ENCODE measurements at places on chromosomes 4 and X.

- DNase-seq, result no peak
These were observed 29.0 kb upstream of the PSAPL1 start for GRCh38 chr4:7463566-7464258.

DNA sequence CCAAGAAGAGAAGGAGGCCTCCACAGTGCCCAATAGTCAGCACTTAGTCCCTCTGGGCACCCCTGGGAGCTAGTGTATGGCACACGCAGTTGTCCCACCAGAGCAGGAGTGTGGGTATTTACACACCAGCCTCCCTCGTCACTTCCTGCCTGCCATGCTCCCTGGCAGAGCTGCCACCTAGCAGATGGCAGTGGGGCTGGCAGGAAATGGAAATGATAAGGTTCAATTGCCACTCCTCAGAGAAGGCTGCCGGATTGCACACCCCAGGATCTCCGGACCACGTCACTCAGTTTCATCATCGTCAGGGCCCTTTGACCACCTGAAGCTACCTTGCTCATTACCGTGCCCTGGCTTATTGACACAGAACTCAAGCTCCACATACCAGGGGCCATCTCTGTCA lies 173.3 kb upstream of the PSAPL1 start:
- DNase-seq, result no peak

- no peak for DNase-seq
These were observed 113.0 kb upstream of the EDNRA start for GRCh38 chr4:147367891-147368290.

- peak; percentile 67 for DNase-seq
These were observed 12.8 kb downstream of the AIMP1 start for GRCh38 chr4:106329041-106329618.

DNA sequence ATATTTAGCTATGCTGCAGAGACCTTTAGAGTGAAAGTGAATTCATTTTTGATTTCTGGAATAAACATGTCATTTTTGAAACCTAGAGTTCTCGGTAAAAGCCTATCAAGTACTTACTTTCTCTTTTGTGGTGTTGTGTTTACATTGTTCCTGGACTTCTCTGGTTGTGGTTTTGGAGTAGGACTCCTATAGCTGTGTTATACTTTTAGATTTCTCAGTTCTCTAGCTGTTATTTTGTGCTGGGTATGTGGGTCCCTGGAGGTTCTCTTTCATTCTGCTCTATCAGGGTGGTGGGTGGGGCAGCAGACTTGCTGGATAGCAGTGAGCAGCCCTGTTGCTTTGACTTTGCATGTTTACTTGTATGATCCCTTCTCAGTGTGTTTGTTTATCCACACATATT lies 25.6 kb upstream of the MSMO1 start:
- DNase-seq, result no peak

DNA sequence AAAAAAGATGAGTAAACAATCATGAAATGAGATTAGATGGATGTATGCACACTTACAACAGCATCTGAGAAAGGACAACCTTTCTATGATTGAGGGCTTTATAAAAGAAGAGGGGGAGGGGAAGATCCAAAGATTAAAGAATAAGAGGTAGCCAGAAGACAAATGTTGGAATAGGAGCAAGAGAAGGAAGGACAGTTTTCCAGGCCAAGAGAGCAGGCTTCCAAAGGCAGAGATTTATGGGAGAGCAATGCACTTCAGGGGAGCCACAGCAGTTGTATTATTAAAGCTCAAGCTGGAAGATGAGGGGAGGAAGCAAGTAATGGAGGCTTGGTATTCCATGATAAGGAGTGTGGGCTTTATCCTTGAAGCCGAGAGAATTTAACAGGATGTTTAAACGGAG lies 110.3 kb upstream of the PTPN13 start:
- DNase-seq, result no peak

DNA sequence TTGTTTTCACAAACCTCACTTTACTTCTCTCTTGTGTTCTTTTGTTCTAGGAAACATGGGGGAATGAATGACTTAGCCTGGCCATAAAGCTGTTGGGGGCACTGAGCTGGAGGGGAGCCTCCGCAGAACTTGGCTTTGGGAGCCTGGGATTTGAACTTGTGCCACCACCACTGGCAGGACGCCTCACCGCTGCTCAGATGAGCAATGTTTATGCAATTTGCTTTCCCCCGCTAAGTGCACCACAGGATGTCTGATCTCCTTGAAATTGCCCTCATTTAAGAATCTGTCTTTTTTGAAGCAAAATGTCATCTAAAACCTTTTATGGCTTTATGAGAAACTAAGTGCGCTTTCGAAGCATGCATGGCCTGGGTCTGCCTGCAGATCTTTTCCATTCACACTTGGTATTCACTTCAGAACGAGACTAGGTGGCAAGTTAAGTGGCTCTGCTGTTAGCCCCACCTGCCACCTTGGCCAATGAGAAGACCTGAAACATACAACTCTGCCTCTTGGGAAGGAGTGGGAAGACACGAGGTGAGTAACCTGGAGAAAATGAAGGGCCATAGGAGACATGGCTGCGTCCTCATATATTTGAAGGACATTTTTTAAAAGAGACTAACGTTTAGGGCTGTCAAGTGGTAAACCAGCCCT lies 119.3 kb downstream of the LDB2 start:
- peak; percentile 54 for DNase-seq

GRCh38 chr4:30610361-30610760 lies 109.8 kb upstream of the PCDH7 start:
- DNase-seq, result peak; percentile 12

GRCh38 chr4:55125763-55126541 lies 557 bp upstream of the KDR start:
- peak; percentile 27 for DNase-seq

- DNase-seq, result no peak
These were observed 211.1 kb upstream of the NUDT6 start for GRCh38 chr4:123133397-123134050.

GRCh38 chr4:171601091-171601490 lies 212.1 kb upstream of the GALNTL6 start:
- no peak for DNase-seq

DNA sequence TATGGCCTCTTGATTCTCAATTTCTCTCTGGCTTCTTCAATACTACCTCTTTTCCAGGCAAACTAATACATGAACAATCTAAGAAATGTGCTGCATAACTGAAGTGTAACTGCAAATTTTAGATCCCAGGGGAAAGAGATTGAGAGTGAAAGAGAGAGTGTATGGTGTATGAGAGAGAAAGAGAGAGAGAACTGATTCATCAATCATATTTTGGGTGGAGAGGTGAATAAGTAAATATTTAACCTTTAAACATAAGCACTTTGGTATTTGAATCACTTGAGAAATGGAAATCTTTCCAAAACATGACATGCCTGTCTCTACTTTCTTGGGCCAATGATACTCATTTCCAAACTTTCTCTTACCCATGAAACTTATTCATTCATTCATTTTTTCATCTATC lies 147.2 kb upstream of the DIPK2B start:
- no peak for DNase-seq

Data from fibroblast of pulmonary artery (primary cell).